Activated T-helper 1 cell treated with Interleukin-2 at 50 U/mL for 16 hours (primary cell): ENCODE measurements at places on chromosomes 11 and 22.

GRCh38 chr11:91608677-91609076 is 615.9 kb upstream of the FAT3 start:
- no peak for DNase-seq

DNA sequence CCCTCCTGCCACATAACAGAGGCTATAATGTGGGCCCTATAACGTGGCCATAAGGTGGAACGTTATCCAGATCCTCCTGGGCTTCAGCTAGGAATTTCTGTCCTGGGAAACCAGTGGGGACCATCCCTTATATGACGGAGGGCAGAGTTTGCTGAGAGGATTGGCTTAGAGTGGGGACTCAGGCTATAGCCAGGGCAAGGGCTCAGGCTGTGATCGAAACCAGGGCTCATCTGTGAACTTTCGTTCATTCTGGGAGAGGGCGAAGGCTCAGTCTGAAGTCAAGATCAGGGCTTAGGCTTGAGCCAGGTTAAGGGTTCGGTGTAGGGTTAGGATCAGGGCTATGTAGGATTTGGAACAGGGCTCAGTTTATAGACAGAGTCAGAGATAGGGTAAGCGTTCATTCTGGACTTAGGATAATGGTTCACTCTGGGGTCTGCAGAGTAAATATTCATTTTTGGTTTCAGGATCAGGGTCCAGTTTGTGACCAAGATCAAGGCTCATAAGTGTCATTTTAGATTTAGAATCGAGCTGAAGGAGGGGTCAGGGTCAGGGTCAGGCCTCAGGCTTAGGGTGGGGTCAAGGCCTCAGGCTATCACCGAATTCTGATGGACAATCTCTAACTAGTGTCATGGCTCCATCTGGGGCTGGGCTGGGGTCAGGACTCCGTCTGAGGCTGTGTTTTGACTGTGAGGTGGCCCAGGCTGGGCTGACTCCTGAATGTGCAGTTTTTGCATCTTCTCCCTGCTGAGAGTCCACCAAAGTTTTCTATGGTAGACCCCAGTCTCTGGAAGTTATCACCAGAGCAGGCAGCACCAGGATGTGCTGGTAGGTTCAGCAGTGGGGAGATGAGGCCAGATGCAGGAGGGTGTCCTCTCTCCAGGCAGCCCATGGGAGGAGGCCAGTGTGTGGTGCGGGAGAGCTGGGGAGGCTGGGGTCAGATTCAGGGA is 33.9 kb upstream of the SOX10 start:
- no peak for DNase-seq

DNA sequence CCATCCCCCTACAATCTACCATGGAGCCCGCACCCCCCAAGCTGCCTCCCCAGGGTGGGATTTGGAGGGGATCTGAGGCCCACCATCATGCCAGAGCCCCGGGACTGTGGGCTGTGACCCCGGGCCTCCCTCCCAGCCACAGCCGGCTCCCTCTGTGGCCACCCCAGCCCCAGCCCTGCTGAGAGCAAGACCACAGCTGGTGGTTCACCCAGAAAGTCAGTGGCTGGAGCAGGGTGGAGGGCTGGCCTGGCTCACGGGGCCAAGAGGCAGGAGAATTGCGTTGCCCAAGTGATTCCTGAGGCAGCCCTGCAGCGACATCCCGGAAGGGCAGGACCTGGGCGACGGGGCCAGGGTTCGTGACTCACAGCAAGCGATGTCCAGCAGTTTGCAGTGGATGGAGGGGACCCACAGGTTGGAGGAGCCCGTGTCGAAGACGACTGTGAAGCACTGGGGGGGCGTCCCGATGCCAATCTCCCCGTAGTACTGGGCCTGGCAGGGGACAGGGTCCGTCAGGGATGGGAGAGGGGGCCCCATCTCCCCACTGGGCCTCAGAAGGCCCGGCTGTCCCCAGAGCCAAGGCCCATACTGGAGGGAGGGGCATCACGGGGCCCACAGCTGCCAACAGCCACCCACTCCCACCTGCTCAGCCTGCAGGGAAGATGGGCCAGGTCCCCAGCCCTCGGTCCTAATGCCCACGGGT is 4.4 kb downstream of the CTSD start:
- no peak for DNase-seq

- no peak for DNase-seq
Measured at GRCh38 chr22:34776817-34777216, 289.1 kb upstream of the ISX start.

DNA sequence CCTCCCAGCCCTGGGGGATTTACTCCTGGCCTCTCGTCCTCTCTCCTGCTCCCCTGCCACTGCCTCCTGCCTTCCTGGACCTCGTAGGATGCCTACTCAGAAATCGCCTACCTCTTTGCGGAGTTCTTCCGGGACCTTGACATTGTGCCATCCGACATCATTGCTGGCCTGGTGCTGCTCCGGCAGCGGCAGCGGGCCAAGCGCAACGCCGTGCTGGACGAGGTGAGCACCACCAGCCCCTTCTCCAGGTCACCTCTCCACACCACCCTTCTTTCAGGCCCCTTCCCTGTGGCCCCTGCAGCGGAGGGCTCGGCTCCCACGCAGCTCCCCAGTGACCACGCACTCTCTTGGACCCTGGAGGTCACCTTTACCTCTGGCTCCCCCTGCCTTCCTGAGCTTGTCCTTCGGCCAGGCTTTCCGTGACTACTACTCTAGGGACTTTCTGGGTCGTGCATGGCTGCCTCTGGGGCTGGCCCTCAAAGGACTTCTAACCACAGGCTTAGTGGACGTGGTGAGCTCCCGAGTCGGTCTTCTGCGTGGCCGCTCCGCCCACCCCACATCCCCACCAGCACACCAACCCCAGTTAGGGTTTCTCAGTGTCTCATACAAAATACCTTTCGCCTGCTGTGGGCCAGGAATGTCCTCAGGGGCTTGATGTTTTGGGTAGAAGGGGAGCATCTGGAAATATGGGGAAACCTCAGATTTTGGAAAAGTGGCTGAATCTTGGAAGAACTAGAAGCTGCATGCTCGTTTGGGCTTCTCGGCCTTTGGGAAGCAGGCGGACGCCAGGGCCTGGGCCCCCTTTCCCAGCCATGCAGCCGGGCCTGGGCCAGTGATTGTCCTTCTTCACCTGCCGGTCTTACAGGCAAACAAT is 24.1 kb upstream of the MYRF start:
- no peak for DNase-seq

DNA sequence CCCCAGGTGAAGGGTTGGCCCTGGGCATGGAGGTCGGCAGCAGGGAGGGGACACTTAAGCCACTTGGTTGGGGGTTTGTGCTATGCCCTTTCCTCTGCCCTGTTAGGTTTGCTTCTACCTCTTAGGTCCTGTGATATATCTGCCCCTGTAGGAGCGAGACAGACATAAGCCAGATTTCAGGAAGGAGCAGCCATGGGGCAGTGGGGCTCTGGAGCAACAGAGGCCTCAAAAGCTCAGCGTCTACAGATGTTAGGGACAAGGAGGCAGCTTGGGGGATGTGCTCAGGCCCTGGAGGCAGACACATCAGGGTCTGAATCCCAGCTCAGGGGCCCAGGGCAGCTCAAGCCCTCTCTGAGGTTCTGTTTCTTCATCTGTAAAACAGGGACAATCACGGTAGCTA is 27.2 kb upstream of the KCNQ1OT1 start:
- DNase-seq = no peak

- DNase-seq = no peak
Measured at GRCh38 chr11:2934021-2934550, 4.9 kb upstream of the PHLDA2 start.

- no peak for DNase-seq
Measured at GRCh38 chr22:23868580-23868979, 10.9 kb downstream of the SLC2A11 start.

- no peak for DNase-seq
Measured at GRCh38 chr22:23695571-23696325, 4.9 kb downstream of the RGL4 start.

- no peak for DNase-seq
Measured at GRCh38 chr11:128361451-128362020, 225.8 kb downstream of the ETS1 start.

- DNase-seq = no peak
Measured at GRCh38 chr22:25402501-25403283, 161.8 kb upstream of the GRK3 start.

- no peak for DNase-seq
Measured at GRCh38 chr11:14376920-14377319, 17.9 kb upstream of the RRAS2 start.

GRCh38 chr11:66973956-66974580 is 1.0 kb upstream of the C11orf86 start:
- DNase-seq = no peak

DNA sequence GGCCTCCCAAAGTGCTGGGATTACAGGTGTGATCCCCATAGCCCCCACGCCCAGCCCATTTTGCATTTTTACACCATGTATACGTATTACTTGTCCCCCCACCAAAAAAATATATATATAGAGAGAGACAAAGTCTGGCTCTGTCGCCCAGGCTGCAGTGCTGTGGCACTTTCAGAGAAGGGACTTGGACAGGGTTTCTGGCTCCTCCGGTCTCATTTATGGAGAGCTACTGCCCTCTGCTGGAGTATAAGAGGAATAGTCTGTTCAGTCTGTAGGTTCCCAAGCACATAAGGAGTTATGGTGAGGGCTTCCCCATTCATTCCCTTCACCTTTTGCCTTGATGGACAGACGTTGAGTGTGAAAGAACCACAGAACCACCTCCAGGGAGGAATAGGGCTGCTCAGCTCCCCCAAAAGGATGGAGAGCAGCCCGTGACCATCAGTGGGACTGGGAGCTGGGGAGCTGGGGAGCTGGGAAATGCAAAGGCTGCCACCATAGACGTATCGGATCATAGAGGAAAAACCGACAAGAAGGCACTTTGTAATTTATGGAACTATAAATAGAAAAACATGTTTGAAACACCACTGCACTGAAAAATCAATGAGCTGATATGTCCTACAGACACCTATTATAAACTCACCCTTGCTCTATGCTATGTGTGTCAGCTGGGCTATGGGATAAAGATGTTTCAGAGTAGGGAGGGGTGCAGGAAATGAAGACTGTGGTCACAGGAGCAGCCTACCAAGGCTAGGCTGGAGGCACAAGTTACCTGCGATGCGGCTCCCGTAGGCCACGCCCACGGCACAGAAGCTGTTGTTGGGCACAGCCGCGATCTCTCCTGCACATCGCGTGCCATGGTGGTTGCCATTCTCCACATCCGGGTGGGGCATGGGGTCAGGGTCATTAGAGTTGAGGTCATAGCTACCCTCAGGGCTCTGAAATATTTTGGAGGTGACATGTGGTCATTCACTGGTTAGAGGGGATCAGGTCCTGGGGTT is 5.2 kb downstream of the PCSK7 start:
- DNase-seq = no peak

GRCh38 chr11:81380395-81380794 is 1353.3 kb downstream of the FAM181B start:
- DNase-seq = no peak

- DNase-seq = no peak
Measured at GRCh38 chr22:19846620-19847344, 7.9 kb downstream of the GNB1L start.

DNA sequence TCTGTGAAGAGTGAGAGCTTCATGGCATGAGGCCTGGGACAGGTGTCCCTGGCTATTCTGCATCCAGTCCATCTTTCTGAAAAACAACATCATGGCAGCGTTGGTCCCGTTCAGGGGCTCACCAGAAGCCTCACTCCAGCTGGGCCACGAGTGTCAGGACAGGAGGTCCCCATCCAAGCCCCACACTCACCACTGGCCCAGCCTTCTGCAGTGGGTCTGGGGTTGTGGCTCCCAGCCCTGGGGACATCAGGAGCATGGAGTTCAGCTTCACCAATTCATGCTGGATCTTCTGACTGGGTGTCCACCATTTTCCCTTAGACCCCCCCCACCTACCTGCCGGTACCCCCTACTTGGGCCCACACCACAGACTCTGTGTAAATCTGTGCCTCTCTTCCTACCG is 400.3 kb downstream of the BRD1 start:
- no peak for DNase-seq

DNA sequence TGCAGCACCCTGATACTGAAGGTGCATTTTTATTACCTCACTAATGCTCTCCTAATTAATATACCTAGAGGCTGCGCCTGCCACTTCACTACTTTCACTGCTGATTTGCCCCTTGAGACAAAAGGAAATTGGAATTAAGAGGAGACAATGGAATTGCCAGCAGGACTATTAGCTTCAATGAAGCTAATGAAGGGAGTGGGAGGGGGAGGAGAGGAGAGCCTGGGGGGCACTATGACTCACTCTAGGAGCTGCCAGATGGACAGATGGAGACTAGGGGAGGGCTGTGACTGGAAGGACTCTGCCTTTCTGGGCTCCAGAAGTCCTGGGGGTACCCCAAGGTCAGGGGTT is 102.8 kb upstream of the DRD2 start:
- no peak for DNase-seq

GRCh38 chr11:9936754-9937153 is 272.9 kb downstream of the SWAP70 start:
- no peak for DNase-seq

- DNase-seq = no peak
Measured at GRCh38 chr22:45763236-45763624, 91.6 kb downstream of the ATXN10 start.

GRCh38 chr11:77345621-77346020 is 44.1 kb upstream of the GDPD4 start:
- no peak for DNase-seq

DNA sequence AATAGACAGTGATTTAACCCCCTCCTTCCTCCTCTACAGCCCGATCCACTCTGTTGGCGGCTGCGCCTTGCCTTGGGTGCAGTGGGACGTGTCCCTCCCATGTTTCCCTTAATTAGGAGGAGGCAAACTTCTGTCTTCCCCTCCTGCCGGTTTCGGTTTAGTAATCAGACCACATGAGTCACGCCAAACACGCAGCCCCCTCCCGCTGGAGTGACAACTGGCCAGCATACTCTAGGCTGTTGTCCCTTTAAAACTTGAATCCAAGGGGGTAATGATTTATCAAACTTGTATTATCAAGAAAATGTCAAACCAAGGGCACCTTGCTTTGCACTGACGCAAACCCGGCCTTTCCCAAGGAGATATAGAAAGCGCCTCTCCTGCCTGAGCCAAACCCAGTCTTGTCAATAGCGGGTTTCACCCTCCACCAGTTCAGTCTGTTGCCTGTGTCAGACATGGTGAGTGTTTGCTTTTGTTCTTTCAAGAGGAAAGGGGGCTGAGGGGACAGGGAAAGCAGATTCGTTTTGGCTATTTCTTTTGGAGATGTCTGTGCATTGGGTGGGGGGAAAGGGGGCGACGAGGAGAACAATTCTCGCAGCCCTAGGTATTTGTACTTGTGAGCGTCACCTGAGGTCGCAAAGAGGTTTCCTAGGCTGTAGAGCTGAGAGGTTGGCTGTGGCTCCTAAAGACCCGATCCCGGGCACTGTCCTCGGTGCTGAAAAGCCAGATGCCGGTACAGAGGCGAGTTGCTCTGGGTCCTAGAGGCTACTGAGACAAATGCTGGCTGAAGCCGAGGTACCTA is at the start of gene SLC6A5:
TSS of gene SLC6A5 (plus strand) at position 388 of the 799 bp plus-strand sequence. CDS start at position 453, 65 bp downstream.
- no peak for DNase-seq

- no peak for DNase-seq
Measured at GRCh38 chr22:22776121-22776520, 111.5 kb upstream of the IGLL5 start.

- no peak for DNase-seq
Measured at GRCh38 chr22:31120230-31120629, 2.5 kb upstream of the INPP5J start.

- DNase-seq = no peak
Measured at GRCh38 chr22:32674925-32675825, 126.3 kb upstream of the TIMP3 start.
